ENCODE measurements at places on chromosomes 1 and 21.
A peak's percentile ranks its signal among the peaks of the same experiment; 100 is the strongest.

GRCh38 chr1:61742620-61743430, 545 bp downstream of the PATJ start:
- peak overlapping the region; percentile 95 for H3K4me3 ChIP-seq
- DNase-seq: peak; percentile 63
- H3K27ac ChIP-seq: peak overlapping the region; percentile 79
- H3K4me1 ChIP-seq: peaks cover 25% of the 10 kb centered on the region

- no peaks in the 10 kb centered on the region for H3K4me1 ChIP-seq
- no peaks in the 10 kb centered on the region for H3K36me3 ChIP-seq
- no peak for DNase-seq
- no peaks in the 10 kb centered on the region for H3K27me3 ChIP-seq
- no peak overlapping the region for H3K27ac ChIP-seq
These were observed 15.4 kb upstream of the RD3 start for GRCh38 chr1:211507365-211507764.

DNA sequence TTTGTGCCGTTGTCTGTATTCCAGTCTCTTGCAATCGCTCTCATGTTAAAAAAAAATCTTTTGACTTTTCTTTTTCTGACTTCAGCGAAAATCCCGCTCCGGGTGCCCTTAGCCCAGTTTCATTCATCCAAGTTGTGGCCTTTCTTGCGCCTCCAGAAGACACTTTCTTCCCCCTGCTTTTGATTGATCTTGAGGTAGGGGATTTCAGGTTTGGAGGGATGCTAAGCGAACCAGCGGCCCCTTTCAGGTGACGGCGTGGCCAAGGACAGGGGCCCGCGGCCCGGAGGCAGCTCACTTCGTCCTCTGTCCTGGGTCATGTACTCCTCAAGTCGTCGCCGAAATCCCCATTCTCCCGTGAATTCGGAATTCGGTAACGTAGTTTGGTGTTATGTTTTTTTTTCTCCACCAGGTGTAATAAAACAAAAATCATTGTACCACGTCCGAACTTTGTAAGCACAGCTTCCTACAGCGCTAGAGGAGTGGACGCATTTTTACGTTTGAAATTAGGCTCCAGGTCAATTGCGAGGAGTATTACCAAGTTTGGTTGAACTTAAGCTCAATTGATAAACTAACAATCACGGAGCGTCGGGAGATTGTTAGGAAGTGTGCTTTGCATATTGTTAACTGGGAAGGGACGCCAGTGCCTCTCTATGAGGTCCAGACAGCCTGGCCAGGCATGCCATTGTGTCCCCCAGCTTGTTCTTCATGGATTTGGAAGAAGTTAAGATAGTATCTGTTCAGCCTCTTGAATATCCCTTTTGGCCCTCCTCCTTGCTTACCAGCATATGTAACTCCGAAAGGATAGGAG, 1.1 kb downstream of the MRPS6 start:
- H3K4me3 ChIP-seq: peak overlapping the region; percentile 88
- peaks cover 15% of the 10 kb centered on the region for H3K27me3 ChIP-seq
- H3K36me3 ChIP-seq: no peaks in the 10 kb centered on the region
- no peak overlapping the region for H3K27ac ChIP-seq

DNA sequence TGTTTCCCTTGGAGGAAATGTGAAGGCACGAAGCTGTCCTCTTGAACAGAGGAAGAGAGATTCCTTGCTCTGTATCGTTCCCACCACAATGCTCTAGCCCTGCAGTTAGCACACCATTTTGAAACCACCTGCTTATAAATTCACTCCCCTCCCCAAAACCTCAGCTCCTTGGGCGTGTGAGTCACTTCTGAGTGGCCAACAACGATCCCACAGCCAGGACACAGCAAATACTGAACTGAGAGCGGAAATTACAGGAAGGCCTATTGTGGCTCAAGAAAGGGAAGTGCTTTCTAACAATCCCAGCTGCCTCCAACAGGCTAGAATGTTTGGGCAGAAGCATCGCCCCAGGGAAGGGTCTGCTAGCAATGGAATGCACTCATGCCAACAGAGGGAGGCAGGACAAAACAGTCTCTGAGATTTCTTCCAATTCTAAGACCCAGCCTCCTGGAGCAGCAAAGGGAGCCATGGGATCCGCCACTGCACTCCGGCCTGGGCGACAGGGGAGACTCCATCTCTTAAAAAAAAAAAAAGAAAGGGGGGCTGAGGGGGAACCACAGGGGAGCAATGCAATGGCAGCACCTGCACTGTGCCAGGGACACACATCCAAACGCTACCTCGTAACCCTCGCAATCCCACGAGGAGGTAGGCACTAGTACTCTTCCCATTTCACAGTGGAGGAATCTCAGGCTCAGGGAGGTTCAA, 1.9 kb downstream of the TMEM53 start:
- H3K4me3 ChIP-seq: peak overlapping the region; percentile 96
- no peaks in the 10 kb centered on the region for H3K27me3 ChIP-seq
- peaks cover 24% of the 10 kb centered on the region for H3K4me1 ChIP-seq
- peak; percentile 42 for DNase-seq

DNA sequence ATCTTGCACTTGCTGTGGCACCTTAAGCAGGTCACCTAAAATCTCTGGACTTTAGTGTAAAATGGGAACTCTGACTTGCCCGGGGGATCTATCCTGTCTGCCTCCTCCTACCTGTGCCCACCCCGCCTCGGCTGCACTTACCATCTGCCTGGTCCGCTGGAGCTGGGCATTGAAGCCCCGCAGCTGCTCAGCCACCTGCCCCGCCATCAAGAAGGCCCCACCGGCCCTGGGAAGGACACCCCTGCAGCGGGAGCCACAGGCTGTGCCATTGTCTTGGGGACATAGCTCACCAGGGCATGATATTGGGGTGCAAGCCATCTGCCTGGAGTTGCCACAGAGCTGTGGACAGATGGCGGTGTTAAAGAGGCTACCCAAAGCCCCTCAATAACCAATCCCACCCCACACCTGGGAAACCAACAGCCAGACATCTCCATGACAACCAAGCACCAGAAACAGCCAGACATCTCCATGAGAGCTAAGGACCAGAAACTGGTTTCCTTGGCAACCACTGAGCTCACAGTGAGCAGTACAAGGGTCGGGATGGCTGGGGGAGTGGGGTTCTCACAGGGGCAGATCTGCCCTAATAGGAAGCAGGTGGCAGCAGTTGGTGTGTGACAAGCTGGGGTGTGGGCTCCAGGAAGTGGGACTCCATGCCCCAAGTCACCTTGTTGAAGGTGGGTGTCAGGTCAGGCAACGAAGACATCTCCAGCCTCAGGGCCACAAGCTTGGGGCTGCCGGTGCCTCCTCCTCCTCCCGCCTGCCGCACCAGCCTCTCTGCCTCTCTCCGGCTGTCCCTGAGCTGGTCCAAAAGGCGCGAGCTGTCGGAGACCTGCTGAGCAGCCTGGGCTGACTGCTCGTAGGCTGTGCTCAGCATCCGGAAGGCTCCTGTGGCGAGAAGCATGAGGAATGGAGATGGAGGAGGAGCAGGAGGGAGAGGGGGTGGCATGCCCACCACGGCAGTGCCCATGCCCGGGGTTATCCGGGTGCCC, 29.1 kb downstream of the LAMB3 start:
- no peak for DNase-seq
- H3K27ac ChIP-seq: no peak overlapping the region
- no peaks in the 10 kb centered on the region for H3K27me3 ChIP-seq
- no peaks in the 10 kb centered on the region for H3K4me1 ChIP-seq
- H3K4me3 ChIP-seq: no peak overlapping the region
- H3K36me3 ChIP-seq: no peaks in the 10 kb centered on the region

DNA sequence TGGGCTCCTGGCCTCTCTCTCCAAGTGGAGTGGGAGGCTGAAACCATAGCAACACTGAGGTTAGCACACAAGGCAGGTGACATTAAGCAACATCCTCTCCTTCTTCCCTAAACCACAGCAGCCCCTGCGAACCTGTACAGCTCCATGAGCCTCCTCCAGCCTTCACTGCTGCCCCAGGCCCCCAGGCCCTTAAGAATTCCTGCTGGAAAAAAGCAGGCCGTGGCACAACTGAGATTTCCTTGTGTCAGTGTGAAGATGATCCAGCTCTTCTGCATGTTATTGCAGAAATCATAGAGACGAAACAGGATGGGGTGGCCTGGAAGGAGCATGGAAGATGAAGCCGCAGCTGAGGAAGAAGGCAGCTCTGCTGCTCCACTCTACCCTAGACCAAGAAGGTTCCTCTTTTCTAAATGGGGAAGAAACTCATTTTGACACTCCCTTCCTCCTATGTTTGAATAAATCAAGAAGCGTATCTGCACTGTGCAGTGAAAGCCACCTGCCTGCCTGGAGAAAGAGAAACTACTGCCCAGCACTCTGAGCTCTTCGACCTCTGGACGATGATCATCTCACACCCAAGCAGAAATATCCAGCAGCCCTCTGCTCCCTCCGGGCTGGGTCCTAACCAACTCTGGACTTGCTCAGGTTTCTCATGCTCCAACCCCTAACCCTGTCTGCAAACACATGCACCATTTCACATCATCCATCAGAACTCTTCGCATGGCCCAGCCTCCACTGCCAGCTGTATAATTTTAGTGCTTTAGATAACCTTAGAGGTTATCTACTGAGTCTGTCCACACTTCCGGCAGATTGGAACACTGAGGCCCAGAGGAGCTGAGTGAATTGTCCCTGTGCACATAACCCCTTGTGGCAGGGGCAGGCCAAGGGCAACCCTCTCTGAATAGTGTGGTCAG, 20.7 kb downstream of the SH3BP5L start:
- no peaks in the 10 kb centered on the region for H3K27me3 ChIP-seq
- no peak overlapping the region for H3K27ac ChIP-seq
- no peak for DNase-seq
- H3K4me3 ChIP-seq: no peak overlapping the region
- 0 out of 2 replicates have a peak, but pooled peaks cover 3% of the 10 kb centered on the region for H3K36me3 ChIP-seq

DNA sequence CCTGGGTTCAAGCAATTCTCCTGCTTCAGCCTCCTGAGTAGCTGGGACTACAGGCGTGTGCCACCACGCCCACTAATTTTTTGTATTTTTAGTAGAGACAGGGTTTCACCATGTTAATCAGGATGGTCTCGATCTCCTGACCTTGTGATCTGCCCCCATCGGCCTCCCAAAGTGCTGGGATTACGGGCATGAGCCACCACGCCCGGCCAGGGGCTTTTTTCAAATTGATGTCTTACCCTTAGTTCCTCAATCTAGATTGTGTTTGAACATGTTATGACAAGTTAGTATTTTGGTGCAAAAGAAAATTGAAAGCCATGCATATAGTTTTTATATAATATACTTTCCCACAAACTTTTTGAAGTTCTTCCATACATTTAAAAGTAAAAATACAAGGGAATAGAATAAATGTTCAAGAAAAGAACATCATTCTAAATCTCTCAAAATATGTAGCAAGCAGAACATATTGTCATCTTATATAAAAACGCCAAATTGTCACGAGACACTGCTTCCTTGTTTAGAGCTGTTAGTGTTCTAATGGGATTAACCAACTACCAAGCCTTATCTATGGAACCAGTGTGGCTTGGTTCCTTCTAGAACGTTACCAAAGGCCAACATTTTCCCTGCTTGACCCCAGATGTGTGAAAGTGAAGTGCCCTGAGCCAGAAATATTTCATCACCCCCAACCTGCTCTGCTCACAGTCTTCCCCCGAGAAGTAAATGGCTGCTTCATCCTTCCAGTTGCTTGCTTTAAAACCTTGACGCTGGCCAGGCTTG, 9.5 kb upstream of the PLEKHM2 start:
- H3K4me1 ChIP-seq: no peaks in the 10 kb centered on the region
- no peaks in the 10 kb centered on the region for H3K36me3 ChIP-seq
- H3K27ac ChIP-seq: no peak overlapping the region
- H3K4me3 ChIP-seq: no peak overlapping the region
- DNase-seq: no peak
- no peaks in the 10 kb centered on the region for H3K27me3 ChIP-seq

GRCh38 chr21:37073417-37074196, 553 bp downstream of the TTC3 start:
- H3K4me3 ChIP-seq: peak overlapping the region; percentile 72
- peaks cover 5% of the 10 kb centered on the region for H3K4me1 ChIP-seq
- H3K36me3 ChIP-seq: no peaks in the 10 kb centered on the region
- DNase-seq: no peak

DNA sequence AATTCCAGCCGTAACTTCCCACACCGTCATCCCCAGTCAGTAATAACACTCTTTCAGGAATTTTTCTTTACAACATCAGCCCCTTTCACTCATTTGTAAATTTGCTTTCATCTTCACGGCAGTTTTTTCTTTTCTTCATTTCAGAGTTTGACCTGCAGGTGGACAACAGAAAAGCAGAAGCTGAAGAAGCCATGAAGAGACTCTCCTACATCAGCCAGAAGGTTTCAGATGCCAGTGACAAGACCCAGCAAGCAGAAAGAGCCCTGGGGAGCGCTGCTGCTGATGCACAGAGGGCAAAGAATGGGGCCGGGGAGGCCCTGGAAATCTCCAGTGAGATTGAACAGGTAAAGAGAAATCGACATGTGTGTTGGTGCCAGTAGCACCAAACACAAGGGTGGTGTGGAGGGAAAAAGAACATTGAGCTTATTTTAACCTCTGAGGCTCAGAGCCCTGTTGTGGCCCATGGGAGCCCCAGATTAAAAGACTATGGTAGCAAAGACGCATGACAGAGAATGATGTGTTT, 53.2 kb downstream of the LAMC2 start:
- H3K27ac ChIP-seq: no peak overlapping the region
- DNase-seq: no peak
- peaks cover 4% of the 10 kb centered on the region for H3K36me3 ChIP-seq
- peaks cover 13% of the 10 kb centered on the region for H3K4me1 ChIP-seq

GRCh38 chr1:181111559-181111958, 23.1 kb downstream of the IER5 start:
- no peak overlapping the region for H3K4me3 ChIP-seq
- no peaks in the 10 kb centered on the region for H3K36me3 ChIP-seq
- DNase-seq: no peak
- H3K27ac ChIP-seq: no peak overlapping the region
- H3K4me1 ChIP-seq: peaks cover 41% of the 10 kb centered on the region

GRCh38 chr1:167641786-167642500, 11.9 kb downstream of the RCSD1 start:
- no peaks in the 10 kb centered on the region for H3K36me3 ChIP-seq
- no peaks in the 10 kb centered on the region for H3K4me1 ChIP-seq
- H3K27me3 ChIP-seq: no peaks in the 10 kb centered on the region
- no peak overlapping the region for H3K4me3 ChIP-seq

DNA sequence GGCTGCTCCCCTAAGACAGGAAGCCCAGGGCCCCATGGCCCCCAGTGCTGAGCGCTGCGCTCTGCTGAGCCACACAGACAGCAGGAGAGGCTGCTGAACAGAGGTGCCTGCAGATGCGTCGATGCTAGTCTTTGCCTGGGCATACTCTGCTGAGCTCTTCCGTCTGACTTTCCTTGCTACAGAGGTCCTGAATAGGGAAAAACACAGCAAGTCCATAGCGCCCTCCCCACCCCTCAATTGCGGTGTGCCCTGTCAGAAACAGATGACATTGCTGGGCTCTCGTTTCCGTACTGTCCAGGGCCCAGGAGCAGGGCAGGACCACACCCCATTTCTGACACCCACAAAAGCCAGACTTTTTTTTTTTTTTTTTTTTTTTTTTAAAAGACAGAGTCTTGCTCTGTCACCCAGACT, 252.5 kb downstream of the SDCCAG8 start:
- H3K27me3 ChIP-seq: no peaks in the 10 kb centered on the region
- peaks cover 18% of the 10 kb centered on the region for H3K4me1 ChIP-seq
- H3K36me3 ChIP-seq: no peaks in the 10 kb centered on the region
- H3K4me3 ChIP-seq: no peak overlapping the region
- H3K27ac ChIP-seq: no peak overlapping the region

Measured in GM23338 (cell line).